Omental fat pad (tissue), 4 donors: ENCODE measurements at places on chromosomes 3 and 15. TPM values are rescaled to one million over a fixed set of nuclear protein-coding genes. Genes with fewer than 3 reads are reported as not detected.

DNA sequence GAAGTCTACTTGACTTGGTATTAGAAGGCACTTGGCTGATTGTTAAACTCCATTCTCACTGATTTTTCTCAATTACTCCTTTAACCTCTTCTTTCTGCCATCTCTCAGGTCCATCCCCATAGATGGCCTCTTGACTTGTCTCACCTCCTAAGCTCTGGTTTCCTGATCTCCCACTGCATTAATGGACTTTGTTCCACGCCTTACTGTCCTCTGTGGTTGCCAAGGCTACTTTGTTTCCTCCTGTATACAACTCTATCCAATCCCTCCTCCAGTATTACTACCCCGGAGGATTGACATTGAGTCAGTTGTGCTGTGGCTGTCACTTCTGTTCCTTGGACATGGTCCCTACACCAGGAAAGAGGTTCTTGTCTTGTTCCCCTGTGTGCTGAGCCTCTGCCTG lies 10.6 kb upstream of the GLCE start:
- no peak for DNase-seq

DNA sequence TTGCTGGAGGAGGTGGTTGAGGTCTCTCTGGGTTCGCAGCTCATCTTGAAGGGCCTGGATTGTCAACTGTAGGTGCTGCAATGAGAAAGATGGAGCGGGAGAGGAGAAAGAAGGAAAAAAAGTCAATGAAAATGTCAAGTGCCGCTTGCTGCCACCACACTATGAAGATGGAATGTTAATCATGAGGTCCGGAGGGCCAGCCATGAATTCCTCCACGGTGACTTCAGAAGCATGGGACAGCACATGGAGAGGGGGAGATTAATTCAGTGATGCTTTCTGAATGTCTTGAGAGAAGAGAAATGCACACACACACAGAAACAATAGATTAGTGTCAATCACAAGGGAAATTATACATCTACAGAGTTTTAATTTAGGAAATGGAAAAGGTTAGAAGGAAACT lies 171.9 kb downstream of the ERC2 start:
- DNase-seq = no peak

GRCh38 chr3:96017556-96017955 lies 796.8 kb upstream of the EPHA6 start:
- DNase-seq = no peak

Gene ZDHHC19
- total RNA-seq = not detected

Gene ZBBX
- not detected for total RNA-seq

Gene FAM174B
- 17.0 TPM for total RNA-seq

Gene CCNB2
- 1.1 TPM for total RNA-seq

DNA sequence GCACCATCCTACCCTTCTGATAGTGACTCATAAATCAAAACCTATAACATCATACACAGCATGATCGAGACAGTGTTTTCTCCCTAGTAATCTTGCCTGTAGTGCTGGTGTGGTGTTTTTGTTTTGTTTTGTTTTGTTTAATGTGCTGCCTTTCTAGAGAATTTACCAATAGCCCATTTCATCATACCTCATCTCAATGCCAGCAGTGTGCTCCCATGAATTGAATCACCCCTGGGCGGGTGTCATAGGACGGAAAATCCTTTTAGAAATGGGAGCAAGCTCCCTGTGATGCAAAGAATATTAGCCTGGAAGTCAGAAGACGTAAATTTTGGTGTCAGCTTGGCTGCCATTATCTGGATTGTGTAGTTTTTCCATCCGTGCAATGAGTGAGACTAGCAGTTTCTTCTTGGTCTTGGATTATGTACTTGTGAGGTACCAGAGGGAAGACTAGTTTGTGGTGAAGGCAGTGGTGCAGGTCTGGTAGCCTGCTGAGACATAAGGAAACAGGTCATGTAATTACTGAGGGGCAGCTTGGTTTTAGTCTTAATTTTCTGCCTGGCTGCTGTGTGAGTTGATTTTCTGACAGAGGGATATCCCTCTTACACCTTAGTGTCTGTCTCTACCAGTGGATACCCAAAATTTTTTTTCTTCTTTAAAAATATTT lies 29.9 kb downstream of the IGSF10 start:
- DNase-seq = no peak

GRCh38 chr3:119437691-119438258 lies 25.6 kb downstream of the TMEM39A start:
- DNase-seq = no peak

Gene PRSS50
- 0.32 TPM for total RNA-seq

Gene OSTN
- total RNA-seq = not detected
